ENCODE measurements at places on chromosomes 1 and 21.

DNA sequence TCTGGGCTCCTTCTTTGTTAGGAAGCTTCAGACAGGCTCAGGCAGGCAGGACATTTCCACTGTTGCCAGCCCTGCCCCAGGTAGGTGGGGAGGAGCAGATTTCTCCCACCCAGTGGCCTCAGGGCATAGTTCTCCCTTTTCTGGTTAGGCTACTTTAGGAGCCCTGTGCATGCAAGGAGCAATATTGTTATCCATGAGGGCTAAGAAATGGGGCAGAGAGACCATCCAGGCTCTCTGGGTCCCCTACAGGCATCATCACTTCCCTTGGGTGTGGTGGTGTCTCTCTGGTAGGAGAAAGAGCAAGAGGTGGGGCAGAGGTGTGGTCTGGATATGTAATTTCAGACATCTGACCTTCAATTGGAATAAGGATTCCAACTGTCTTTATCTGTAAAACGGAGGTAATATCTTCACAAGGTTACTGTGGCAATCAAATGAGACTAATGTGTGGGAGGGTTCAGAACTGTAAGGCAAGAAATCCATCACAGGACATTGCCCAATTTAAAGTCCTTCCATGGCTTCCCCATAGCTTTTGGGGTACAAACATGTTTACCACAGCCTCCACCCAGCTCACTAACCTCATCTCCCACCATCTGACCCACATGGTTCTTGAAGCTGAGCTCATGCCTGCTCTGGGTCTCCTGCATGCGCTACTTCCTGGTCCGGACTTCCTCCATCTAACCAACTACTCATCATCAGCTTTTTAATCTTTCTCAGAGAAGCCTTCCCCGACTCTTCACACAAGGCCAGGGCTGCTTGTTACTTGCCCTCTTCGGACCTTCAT, 26.1 kb downstream of the PCAT6 start:
- DNase-seq: no peak

- DNase-seq: no peak
Observed at GRCh38 chr21:45655124-45655523, 11.6 kb downstream of the PCBP3 start.

GRCh38 chr1:13700521-13701270, 708 bp downstream of the PRDM2 start:
- no peak for DNase-seq

GRCh38 chr1:147769106-147769505, 8.7 kb upstream of the GJA5 start:
- no peak for DNase-seq

DNA sequence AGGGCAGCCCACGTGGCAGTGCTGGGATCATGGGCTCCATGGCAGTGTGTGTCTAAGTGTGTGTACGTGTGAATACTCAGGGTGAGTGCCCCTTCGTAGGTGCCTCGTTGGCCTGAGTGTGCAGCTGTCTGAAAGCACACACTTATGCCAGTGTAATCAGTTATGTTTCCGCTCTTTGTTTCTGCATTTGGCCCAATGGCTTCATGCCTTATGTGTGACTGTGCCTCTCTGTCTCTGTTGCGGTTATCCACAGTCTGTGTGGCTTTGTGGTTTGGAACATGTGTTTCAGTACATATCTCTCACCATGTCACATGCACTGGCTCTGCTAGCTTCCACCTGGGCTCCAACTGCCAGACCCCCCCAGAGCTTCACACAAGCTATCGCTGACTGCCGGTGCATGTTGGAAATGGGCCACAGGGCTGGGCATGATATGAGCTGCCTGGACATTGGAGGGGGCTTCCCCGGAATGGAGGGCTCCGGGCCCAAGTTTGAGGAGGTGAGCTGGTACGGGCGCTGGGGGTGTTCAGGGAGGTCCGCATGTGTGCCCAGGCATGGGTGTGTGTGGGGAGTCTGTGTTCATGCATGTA, 70.3 kb upstream of the TINAGL1 start:
- no peak for DNase-seq

DNA sequence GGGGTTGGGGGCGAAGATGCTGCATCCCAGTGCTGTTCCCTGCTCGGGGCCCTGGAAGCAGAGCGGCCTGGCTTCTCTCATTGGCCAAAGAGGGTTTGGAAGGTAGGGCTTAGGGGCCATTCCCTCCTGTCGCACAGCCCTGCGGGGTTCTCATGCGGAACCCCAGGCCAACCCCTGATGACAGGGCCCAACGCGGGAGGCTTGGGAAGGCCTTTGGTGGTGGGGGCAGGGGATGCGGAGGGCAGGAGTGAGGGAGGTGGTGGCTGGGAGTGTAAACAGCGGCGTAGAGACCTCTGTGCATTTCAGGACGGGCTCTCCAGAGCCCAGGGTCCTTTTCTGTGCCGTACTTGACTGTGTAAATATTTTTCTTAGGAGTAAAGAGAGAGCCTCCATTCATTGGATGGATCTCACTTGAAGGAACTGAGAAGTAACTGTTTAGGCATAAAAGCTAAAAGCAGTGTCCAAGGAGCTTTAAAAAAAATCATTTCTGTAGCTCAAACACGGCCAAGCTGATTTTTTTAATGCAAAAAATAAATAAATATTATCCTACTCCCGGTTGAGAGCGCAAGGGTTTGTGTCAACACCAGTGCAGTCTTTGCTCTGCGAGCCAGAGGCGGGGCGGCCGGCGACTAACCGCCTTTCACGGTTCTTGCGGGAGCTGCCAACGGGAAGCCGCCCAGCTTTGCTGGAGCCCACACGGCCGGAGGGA, 169.1 kb downstream of the PRDM16 start:
- no peak for DNase-seq

DNA sequence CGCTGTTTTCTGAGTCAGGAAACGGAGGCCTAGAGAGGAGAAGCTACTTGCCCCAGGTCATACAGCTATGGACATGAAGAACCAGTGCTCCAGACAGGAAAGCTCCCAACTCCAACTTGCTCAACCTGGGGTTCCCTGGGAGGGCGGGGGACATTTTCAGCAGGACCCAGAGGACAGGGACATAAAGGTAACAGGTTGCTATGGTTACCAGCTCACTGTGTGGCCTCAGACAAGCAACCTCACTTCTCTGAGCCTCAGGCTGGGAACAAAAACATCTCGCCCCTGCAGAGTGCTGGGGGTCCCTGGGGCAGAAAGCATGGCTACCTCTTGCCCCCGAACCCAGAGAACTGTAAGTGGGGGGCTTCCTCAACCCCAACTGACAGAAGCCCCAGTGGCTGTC, 16.1 kb downstream of the FBXO2 start:
- no peak for DNase-seq

DNA sequence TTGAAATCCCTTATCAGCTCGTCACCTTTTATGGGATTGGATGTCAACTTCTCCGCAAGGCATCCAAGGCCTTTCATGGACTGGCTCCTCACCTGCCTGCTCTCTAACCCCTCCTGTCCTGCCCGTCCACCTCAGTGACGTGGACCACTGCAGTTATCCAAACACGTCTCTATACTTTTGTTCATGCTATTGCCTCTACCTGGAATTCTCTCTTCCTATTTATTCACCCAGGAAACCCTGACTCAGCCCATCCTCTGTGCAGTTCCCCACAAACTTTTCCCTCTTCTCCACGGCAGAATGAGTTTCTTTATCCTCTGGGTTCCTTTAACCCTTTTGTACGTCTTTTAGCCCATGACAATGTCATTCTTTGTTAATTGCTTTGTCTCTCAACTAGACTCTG, 5.1 kb upstream of the UTP25 start:
- DNase-seq: no peak

DNA sequence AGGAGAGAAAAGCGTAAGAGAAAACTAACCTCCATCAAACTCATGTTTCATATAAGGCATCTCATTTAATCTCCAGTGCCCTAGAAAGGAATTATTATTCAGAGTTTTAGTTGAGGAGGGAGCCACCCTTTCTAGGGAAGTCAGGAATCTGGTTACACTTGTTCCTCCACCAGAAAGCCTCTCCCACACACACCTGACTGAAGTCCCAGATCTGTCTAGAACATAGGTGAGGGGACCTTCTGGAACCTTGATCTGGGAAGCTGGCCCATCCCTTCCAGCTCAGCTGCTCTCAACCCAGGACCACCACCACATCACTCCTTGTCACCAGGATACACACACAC, 1.9 kb upstream of the DENND2D start:
- no peak for DNase-seq

GRCh38 chr21:38660333-38661196, 145.2 kb upstream of the ETS2 start:
- no peak for DNase-seq

GRCh38 chr21:45889256-45889655, 92.3 kb upstream of the COL6A1 start:
- DNase-seq: no peak

DNA sequence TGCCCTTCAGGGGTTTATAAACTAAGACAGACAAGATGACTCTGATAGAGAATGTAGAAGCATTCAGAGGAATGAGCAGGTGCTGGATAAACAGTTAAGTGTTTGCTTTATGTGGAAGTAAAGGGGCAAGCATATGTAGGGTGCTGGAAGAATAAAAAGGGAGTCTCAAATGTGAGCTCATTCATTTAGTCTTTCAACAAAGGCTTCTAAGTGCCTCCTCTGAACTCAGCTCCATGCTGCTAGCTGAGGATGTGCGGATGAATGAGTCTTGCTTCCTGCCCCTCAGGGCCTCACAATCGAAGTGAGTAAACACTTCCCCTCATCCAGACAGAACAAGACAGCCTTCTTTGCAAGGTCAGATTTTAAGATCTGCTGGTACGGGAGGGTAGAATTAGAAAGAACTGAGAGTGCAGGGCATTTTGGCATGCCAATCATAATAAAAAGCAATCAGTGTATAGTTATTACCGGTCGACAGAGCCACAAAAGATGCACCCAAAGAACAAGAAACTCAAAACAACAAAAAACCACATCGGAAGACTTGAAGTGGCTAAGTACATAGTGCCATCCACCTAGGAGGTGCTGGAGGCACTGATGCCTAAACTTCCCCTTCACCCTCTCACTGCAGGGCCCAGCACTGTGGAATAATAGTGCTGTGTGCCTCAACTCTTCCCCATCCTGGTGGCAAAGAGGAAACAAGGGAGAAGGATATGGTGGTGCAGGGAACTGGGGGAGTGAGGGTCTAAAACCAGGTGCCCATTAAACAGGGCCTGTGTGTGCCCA, 69.8 kb downstream of the TNR start:
- DNase-seq: no peak

GRCh38 chr21:42413093-42413492, 9.4 kb downstream of the UBASH3A start:
- no peak for DNase-seq

- no peak for DNase-seq
Observed at GRCh38 chr1:231964961-231965360, 338.4 kb downstream of the DISC1 start.

- DNase-seq: no peak
Observed at GRCh38 chr1:224180783-224181452, 2.1 kb upstream of the DEGS1 start.

DNA sequence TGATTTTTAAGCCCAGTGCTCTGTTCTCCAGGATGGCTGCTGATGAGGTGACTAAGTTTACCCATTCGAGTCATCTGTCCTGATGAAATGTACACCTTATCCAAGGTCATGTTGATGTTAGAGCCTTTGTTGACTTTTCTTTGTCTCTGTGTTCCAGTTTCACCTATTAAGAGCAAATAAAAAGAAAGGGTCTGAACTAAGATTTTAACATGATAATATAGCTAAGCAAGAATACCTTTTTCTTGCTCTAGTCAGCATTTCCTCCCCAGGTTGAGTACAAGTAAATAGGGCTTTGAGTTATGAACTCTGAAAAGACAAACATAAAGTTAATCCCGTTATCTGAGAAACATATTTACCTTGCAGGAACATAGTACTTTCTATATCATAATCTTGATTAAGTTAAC, 52.1 kb upstream of the GPR88 start:
- DNase-seq: no peak

DNA sequence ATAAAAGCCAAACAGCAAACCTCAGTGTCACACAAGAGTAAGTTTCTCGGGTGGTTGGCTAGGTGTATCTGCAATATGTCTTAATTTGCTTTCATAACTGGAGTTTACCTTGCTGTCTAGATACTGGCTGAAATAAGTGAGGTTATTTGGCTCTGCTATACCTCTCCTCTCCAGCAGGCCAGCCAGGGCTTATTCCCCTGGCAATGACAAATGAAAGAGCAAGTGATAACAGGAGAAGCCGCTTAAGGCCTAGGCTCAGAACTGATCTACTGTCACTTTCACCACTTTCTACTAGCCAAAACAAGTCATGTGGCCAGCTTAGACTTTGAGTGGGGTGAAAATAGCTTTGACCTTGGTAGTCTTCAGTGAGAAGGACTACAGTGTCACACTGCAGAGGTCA, 4.8 kb upstream of the RPE65 start:
- no peak for DNase-seq

DNA sequence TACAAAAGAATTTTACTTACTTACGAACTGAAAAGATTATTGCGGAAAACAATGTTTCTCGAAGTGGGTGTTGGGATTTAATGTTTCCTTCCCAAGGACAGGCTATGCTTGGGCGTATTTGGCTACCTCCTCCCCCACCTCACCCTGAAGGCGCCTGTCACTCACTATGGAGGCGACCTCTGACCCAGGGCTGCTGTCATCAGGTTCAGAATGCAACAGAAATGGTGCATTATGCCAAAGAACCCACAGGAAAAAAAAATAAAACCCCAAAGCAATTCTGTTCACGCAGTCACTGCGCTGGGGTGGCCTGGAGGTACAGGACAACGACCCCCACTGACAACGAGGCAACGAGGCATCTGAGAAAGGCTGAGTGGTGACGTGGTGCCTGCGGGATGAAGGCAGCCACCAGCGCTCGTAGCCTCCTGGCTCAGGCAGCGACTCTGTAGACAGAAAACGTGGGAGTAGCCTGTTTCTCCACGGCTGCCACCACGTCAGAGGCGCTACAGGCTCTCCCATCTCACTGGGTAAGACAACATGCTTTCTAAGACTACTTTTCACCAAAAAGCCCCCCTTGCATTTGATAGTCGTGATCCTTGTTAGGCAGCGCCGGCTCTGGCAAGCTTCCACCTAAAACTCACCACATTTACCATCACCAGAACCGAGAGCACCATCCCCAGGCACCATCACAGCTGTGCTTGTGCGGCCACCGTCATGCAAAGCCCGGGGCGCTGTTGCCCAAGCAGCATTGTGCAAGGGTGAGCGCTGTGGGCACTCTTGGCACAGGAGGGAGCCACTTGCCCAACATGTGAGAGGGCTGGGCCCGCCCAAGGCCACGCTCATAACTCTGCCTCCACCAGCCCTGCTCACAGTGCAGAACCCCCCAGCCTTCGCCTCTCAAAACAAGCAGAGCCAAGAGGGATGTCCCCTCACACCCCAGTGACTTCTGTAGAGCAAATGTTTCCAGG, 14.3 kb downstream of the NADK start:
- no peak for DNase-seq

GRCh38 chr1:37752583-37753471, 12.1 kb downstream of the EPHA10 start:
- DNase-seq: no peak

GRCh38 chr1:193944454-193944853, 758.0 kb upstream of the B3GALT2 start:
- no peak for DNase-seq

- no peak for DNase-seq
Observed at GRCh38 chr1:219149009-219149577, 24.6 kb upstream of the LYPLAL1 start.

- no peak for DNase-seq
Observed at GRCh38 chr1:57041901-57042300, 76.1 kb upstream of the C8B start.

Data from iPS DF 19.7 (cell line).